ENCODE measurements at places on chromosomes 3 and 15.

- DNase-seq, result no peak
Measured at GRCh38 chr3:46566040-46566641, at the start of gene LRRC2. Gene LRRC2 (minus strand): TSS chr3:46566302. CDS start chr3:46551591, 14,711 bp downstream.

GRCh38 chr3:150830094-150830681 is 67.2 kb upstream of the SIAH2 start:
- no peak for DNase-seq

DNA sequence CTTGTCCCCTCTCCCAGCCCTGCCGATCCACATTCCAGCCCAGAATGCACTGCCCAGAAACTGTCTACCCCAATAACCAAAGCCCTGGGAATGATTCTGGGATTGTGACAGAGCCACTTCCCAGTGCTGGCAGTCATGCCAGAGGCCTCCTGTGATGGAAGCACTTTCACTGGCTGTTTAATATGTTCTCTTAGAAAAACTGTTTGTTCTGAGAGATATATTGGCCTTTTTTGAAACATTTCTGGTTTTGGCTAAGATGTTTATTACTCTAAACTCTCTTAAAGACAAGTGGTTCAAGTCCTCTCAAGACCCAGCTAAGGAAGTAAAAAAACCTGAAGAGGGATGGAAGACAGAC is 74.0 kb upstream of the HACD2 start:
- DNase-seq, result no peak

DNA sequence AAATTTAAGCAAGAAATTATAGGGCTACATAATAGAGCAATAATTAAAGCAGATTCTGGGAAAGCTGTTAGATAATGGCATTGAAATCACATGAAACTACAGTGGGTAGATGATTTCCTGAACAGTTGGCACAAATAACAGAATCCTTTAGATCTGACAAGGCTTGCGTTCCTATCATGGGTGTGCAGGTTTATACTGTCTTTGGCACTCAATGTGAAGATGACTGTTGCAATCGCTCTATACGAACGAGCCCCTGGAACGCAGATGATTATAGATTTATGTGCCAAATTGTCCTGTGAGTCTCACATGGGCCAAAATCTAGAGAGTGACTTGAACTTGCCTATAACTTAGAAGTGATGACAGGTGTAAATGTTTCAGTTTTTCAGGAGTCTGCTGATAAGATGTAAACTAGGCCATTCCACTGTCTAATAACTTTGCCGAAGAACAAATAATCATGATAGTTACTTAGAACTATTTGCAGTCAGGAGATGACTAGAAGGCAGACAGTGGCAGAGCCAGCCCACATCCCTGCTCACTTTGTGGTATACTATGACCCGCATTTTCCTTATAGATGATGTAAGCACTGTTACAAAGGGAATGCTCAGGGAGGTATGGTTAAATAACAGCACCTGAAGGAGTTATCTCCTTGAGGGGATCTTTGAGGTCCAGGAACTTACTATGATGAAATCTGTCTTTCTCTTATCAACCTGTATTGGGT is 30.5 kb upstream of the TRPC1 start:
- no peak for DNase-seq

GRCh38 chr3:65748326-65748725 is 290.4 kb downstream of the MAGI1 start:
- DNase-seq, result no peak

- no peak for DNase-seq
Measured at GRCh38 chr3:14424711-14425580, 22.5 kb downstream of the SLC6A6 start.

DNA sequence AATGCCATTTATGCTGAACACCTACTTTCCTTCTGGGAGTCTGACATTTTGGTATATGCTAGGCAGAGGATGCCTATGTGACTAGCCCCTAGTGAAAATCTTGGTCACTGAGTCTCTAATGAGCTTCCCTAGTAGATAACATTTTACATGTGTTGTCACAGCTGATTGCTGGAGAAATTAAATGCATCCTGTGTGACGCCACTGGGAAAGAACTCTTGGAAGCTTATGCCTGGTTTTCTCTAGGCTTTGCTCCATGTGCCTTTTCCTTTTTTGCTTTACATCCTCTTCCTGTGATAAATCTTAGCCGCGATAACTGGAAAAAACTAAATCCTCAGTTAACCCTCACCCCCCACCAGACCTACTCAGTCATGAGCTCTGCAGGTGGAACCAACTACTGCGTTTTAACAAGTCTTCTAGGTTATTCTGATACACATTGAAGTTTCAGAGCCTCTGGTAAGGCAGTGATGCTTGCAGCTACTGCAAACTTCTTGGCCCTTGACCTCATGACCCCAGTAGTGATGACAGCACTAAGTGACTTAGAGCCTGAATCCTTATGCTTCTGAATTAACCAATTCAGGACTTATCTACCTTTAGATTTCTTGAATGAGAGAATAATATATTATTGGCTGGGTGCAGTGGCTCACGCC is 292.4 kb upstream of the SOX14 start:
- no peak for DNase-seq

DNA sequence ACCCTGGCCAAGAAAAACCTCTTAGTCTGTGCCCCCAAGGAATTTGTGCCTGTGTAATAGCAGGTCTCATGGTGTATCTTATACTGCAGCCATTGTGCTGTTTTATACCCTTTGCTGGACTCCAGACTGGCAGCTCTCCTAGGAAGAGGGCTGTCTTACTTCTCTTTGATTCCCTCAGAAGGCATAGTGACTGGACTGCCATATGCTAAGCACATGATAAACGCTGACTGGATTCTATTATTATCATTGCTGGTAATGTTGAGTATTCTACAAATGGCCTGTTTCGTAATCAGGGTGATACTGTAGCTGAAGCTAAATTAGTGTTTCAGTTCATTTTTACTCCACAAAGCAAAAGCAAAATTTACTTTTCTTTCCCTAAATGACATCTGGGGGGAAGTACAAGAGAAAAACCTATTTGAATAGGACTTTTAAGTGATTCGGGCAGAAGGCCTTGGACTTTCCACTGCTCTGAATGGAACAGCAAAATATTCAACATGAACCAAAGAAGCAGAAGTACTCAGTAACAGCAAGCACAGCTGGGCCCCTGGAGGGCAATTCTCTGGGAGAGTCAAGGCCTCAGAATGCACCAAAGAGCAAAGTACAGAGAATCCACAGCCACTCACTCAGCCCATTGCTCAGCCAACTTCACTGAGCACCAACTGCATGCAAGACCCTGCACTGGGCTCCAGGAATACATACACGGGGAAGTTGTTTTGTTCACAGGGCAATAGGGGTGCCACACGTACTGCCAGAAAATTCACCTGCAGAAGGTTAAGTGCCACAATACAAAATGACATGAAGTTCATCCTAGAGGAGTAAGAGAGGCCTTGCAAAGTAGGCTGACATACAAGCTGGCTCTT is 7.9 kb upstream of the BCL2A1 start:
- DNase-seq, result no peak

All from amniotic stem cell (primary cell).